ENCODE measurements at places on chromosomes 3 and 15.

- DNase-seq, result no peak
These were observed 155.6 kb upstream of the GOLIM4 start for GRCh38 chr3:168251371-168251770.

- DNase-seq, result no peak
These were observed 163.6 kb downstream of the CTNNB1 start for GRCh38 chr3:41362638-41363559.

- no peak for DNase-seq
These were observed 843.9 kb downstream of the TUSC7 start for GRCh38 chr3:117553461-117553860.

DNA sequence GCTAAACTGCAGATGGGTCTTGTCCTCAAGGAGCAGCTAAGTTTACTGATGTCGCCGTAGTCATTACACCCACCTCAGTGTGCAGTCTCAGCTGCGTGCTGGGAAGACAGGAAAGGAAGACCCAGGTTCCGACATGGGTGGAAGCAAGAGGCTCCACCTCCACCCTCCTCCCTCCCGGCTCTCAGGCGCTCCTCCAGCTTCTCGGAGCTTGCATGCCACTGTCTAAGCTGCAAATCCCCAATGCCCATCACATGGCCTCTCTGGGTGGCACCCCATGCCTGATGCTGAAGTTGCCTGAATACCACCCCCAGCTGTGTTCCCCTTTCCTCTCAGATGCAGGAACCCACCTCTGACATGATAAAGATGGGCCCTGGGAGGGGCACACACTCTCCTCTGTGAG lies 58.5 kb downstream of the MGLL start:
- DNase-seq, result no peak

- DNase-seq, result no peak
These were observed 63.8 kb upstream of the GLCE start for GRCh38 chr15:69096626-69097025.

DNA sequence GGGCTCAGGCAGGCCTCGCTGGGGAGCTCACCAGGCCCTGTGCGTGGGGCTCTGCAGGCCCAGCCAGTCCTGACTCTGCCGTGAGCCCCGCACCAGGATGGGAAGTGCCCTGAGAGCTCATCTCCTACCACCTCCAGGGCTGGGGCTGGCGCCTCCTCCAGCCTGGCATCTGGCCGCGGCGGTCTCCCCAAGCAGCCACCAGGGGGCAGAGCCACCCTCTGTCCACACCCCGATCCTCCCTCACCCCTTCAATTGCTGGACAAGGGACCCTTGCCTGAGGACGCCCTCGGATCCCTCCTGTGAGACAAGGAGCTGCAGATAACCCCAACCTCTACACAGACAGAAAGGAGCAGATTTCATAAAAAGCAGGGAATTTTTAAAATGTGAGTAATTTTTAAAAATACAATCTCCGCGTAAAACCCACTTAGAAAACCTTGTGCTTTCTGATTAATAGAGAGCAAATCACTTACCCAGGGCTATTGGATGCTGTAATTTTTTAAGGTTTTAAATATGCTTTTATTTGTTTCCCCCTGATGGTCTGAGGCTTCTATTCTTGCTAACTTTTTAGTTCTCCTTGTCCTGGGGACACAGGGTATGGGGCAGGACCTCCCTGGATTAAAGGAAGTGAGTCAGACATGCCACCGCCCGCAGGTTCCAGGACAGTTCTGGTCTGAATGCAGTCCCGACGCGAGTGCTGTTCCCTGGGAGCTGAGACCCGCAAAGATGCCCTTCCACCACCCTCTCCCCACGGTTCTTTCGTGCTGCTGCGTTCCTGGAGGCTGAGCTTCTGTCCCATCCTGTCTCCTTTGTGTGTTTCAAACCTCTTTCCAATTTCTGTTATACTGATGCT lies 52.3 kb upstream of the CHRNA7 start:
- DNase-seq, result peak; percentile 1

DNA sequence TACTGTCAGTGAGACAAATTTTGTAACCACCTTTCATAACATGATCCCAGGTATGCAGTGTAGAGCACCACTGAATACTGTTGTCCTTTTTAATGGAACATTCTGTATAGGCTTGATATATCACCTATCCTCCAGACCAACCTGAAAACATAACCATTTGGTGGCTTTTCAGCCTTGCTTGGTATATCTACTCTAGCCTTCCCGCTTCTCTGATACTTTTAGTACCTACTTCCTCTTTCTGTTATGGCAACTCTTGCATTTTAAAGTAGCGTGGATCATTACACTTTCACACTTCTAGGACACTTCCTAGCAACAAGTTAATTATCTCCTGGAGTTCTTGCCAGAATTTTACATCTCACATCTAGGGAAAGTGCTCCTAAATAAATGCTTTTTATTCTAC lies 226.6 kb upstream of the ROBO1 start:
- no peak for DNase-seq

- DNase-seq, result no peak
These were observed 172.8 kb upstream of the HES1 start for GRCh38 chr3:193962986-193963685.

- peak; percentile 9 for DNase-seq
These were observed 483.6 kb downstream of the GBE1 start for GRCh38 chr3:81277853-81278252.

DNA sequence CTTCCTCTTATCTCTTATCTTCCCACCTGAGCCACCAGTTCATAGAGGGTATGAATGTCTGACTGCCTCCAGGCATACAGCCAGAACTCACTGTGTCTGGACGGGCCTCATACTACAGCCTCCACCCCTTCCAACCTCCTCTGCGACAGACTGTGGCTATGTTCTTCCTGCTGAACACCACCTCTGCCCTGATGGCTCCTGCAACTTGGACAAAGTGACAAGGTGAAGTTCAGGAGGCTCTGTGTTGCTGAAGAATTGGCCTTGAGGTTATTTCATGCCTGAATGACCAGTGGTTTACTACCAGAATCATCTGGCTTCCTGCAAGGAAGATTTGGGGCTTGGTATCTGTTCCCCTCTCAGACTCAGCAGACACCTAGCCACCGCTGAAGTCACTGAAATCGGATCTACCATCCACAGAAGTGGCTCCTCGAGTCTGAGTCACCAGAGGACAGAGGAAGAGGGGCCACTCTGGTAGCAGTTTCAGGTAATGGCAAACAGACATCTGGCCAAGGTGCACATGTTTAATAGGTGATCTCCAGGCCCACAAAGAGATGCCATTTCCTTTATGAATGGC lies 14.2 kb upstream of the ULK3 start:
- no peak for DNase-seq

- peak; percentile 37 for DNase-seq
These were observed 49.9 kb downstream of the KY start for GRCh38 chr3:134600685-134601463.

DNA sequence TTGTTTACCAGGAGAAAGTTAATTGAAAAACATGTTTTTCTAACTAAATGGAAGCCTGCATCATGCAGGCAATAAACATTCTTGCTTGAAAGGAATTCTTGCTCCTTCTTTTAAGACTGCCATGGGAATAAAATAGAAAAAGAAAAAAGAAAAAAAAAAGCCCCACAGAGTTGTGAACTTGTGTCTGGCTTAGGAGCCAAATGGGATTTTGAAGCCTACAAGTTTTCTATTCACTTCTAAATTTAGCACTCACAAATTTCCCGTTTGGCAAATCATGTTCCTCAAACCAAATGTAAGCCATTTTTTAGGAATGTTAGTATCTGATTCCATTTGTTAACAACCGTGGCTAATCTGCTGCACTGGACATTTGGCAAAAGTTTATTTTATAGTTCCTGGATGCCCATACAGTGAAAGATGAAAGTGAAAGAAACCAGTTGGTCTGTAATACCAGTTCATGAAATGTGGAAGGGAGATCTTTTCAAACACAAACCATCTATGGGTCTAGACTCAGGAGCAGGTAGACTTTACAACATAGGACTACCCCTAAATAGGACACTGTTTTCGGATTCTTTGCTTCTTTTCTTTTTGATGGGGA lies 133.8 kb upstream of the GMNC start:
- no peak for DNase-seq

DNA sequence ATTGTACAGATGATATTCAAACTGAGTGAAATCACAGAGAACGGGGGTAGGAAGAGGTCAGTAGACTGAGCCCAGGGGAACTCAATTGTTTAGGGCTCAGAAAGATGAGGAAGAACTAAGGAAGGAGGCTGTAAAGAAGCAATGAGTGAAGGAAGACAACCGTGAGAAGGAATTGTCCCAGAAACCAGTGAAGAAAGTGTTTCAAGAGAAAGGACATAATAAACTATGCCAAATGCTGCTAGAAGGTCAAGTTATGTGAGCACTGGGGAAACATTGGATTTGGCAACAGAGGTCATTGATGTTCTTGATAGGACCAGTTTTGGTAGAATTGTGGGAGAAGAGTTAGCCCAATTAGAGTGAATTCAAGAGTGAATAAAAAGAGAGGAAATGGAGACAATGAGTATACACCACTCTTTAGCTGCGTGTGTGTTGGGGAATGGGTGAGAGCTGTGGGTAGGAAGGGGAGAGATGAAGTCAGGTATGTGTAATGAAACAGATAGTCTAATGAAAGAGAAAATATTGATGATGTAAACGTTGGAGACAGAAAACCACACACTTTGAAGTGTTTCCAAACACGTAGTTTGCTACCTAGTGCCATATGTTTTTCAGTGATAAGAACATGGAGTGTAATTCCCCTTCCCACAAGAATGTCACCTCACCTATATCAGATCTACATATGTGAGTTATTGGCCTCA lies 42.5 kb upstream of the MME start:
- DNase-seq, result no peak
